ENCODE measurements at places on chromosomes 2 and 18. TPM values are rescaled to one million over a fixed set of nuclear protein-coding genes. Genes with fewer than 3 reads are reported as not detected.

DNA sequence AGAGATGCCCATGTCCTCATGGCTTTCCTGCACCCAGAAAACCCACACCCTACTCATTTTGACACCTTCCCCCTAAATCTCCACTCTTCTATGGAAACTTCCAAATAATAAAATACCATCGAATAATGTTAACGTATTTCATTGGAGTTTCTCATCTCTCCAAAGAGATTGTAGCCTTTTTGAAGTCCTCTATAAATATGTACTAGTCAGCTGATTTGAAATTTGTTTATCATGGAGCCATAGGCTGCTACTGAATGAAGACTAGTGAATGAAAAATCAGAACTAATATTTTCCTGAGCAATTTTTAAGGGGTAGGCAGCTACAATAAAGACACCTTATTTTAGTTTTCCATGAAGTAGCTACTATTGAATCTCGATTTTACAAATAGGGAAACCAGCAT, 226.1 kb upstream of the EPAS1 start:
- DNase-seq = no peak

CYP27C1 gene
- 7.1 TPM for polyA plus RNA-seq

GRCh38 chr2:20917287-20917660, 94.4 kb upstream of the LDAH start:
- DNase-seq = no peak

HOXD3 gene
- 20.5 TPM for polyA plus RNA-seq

- no peak for DNase-seq
Observed at GRCh38 chr2:44844651-44845270, 96.7 kb upstream of the SIX3 start.

GRCh38 chr2:28349546-28350165, 43.0 kb upstream of the FOSL2 start:
- no peak for DNase-seq

GRCh38 chr2:133424876-133425275, 143.4 kb downstream of the NCKAP5 start:
- no peak for DNase-seq

CPLX4 gene
- 0.18 TPM for polyA plus RNA-seq

RTKN gene
- polyA plus RNA-seq = 55.3 TPM

DNA sequence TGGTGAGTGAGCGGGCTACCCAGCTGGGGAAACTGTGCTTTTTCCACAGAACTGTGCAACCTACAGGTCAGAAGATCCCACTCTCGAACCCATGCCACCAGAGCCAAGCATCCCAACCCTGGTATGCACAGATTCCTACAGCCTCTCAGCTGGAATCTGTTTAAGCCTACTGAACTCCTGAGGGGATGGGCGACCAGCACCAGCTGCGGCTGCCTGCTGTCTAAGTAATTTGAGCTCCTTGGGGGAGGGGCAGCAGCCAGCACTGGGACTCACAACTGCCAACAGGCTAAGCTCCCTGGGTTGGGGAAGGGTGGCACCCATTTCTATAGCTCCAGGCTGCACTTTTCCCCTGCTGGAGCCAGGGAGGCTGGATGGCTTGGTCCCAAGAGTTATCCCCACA, 11.8 kb downstream of the CYP27C1 start:
- no peak for DNase-seq

- no peak for DNase-seq
Observed at GRCh38 chr2:126722546-126722945, 66.6 kb downstream of the GYPC start.

- DNase-seq = no peak
Observed at GRCh38 chr2:24855022-24855622, 61.9 kb downstream of the CENPO start.

QPCT gene
- 16.4 TPM for polyA plus RNA-seq

- DNase-seq = no peak
Observed at GRCh38 chr2:224774735-224775134, 58.6 kb upstream of the CCDC195 start.

GKN1 gene
- polyA plus RNA-seq = not detected

- no peak for DNase-seq
Observed at GRCh38 chr18:34809451-34810072, 99.5 kb downstream of the DTNA start.

FAM237A gene
- not detected for polyA plus RNA-seq

ANO7 gene
- polyA plus RNA-seq = 1.4 TPM

DNA sequence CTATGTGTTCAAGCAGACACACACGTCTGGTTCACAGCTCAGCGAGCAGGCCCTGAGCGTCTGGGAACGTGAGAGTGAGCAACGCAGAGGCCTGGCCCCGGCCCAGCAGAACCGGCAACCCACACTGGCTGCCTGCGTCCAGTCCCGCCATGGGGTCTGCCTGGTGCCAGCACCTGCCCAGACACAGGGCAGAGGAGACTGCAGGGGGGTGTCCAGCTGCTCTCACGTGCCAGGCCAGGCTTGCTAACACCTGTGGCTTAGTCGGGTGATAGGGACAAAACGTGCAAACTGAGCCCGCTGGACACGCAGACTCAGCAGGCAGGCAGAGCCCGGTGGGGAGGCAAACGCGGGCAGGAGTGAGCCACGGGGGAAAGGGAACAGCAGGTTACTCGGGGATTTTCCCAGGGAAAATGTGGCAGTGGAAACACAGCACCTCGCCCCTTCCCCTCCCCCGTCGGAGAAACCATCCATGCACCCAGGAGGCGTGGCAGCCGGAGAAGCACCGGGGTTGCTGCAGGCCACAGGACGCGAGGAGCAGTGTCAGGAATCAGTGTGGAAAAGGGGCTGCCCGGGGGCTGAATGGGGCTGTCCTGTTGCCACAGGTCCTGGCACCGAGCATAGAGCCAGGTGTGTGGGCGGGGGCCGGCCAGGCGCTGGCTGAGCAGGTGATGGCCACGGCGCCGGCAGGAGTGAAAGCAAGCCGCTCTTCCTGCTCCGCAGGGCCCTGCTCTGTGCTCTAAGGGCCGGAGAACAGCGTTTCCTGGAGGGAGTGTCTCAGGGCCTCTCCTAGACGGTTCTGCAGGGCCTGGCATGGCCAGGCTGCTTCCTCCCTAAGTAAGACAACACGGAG, 154.7 kb downstream of the HDAC4 start:
- no peak for DNase-seq

ID2 gene
- polyA plus RNA-seq = 312 TPM

- DNase-seq = no peak
Observed at GRCh38 chr2:197059477-197059876, 133.0 kb upstream of the PGAP1 start.

Measured in right renal cortex interstitium (tissue), 3 donors.